Putamen (tissue), 1 donor: ENCODE measurements at places on chromosomes 6 and 20.

DNA sequence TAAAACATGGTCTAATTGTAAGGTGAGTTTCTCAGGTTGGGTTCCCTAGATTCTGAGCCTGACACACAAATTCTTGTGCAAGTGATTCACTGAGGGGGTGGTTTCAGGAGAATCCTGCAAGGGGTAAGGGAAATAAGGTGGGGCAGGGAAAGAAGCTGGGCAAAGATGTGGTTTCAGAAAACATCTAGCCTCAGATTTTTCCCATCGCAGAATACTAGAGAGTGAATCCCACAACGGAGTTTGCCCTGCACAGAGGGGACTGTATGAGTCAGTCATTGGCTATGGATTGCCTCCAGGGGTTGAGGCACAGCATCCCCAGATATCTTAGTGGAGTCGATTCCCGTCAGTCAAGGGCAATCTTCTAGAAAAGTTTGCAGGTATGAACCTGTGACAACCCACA is 65.2 kb downstream of the PRL start:
- no peak for DNase-seq

DNA sequence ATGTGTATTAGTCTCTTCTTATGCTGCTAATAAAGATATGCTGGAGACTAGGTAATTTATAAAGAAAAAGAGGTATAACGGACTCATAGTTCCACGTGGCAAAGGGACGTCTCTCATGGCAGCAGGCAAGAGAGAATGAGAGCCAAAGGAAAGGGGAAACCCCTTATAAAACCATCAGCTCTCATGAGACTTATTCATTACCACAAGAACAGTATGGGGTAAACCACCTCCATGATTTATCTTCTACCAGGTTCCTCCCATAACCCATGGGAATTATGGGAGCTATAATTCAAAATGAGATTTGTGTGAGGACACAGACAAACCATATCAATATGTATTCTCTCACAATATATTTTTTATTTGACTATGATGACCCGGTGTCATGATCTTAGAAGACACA is 109.1 kb downstream of the UTRN start:
- DNase-seq: no peak

GRCh38 chr6:153001767-153002612 is 519 bp downstream of the MTRF1L start:
- DNase-seq: peak; percentile 34

GRCh38 chr6:159008656-159009288 is 8.8 kb upstream of the RSPH3 start:
- DNase-seq: no peak

GRCh38 chr6:113397236-113397635 is 459.9 kb upstream of the MARCKS start:
- no peak for DNase-seq

DNA sequence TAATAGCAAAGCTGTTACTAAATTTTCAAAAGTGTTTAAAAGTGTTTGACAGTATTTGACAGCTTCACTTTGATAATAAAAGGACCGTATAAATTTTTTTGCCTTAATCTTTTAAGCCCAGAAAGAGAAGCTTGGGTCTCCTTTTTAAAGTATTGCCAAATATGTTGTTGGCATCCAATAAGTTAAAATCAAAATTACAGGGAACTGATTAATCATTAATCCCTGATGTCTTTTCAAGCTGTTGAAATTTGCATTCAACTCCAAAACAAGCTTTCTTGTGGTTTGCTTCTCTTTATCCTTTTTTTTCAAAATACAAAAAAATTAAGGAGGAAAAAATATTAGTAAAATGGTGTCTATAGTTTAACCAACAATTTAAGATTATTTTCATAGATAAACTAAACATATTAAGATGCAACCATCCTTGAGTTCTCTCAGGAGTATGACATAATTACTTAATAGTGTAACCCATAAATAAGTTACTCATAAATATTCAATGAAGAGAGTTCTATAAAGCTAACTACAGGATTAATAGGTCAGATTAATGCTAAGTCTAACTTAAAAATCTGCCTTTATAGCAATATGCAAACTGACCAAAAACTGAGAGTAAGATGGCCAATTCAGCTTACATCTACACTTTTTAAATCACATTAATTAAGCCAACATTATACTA is 27.0 kb upstream of the CALHM6 start:
- DNase-seq: no peak
